ENCODE measurements at places on chromosomes 2 and 18.

DNA sequence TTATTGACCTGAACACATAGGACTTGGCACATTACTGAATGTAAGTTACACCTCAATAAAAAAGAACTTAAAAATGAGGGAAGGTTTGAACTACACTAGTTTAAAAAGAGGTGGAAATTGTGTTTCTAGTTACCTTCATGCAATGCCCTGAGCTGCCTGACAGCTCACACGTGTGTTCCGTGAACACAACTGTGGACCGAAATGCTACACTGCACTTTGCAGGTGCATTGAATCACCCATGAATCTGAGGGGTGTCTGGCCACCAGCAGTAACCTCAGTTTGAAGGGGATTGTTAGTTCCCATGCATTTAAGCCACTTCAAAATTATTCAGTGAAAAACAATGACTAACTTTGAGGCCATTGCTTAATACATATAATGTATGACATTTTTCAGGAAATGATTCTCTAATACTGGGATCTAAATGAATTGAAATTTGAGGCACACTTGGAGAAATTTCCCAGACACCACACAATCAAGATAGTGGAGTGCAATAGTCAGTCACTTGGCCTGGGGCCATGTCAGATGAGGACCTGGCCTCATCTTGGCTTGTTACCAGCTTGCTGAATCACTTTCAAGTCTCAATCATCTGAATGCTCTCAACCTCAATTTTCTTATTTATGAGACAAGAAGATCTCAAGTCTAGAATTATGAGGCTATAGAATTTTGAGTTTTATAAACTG, 59.3 kb downstream of the MYL12B start:
- no peak for DNase-seq

DNA sequence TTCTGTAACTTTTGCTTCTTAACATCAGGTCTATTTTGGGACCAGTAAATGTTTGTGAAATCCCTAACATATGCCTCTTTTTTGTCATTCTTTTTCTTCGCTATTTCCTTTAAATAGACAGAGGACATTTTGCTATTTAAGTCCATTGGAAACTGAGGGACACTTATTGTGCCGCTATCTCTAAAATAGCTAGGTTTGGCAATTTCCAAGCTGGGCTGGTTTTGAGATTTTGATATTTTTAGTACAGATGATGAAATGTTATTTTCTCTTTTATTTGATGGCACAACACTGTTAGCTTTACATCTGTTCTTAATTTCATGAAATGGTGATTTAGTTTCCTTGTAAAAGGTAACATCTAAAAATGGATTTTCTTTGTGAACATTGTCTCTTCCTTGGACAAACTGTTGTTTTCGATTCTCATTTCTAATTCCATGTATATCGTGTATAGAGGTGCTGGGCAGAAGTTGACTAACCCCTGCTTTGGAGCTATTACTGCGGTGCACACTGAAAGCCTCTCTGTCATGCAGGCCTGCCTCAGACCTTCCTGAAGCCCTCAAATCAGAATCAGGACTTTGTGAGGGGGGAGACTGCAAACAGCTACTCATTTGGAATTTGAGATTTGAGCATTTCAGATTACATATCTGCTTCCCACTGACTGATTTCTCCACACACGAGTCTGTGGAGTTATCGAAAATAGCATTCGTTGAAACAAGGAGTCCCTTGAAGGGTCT, 594 bp downstream of the RAD51AP2 start:
- DNase-seq = no peak

DNA sequence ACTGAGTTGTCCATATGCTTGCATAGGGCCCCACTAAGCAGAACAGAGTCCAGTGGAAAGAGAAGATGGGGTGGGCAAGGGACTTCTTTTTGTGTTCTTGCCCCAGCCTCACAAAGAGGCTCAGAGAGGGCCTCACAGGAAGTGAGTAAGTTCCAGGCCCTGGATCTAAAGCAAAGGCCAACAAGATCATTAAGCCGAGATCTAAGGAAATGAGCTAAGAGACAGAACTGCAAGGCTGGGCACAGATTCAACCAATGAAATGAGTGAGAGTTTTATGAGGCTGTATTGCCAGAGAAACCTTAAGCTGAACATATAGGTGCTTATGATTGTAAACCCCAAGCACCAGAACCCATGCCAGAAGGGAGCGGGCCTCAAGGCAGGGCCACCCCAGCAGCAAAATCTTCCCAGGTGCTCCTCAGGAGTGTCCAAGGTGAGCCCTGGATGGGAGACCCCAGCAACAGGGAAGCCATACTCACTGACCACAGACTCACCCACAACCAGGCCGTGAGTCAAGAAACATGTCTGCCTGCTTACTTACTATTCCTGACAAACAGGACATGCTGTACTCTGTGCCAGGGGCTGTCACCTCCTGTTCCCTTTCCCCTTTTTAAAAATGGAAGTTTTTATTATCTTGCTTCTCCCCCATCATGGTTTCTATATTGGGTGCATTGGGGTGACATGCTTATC, 40.2 kb downstream of the SLC14A1 start:
- DNase-seq = no peak

DNA sequence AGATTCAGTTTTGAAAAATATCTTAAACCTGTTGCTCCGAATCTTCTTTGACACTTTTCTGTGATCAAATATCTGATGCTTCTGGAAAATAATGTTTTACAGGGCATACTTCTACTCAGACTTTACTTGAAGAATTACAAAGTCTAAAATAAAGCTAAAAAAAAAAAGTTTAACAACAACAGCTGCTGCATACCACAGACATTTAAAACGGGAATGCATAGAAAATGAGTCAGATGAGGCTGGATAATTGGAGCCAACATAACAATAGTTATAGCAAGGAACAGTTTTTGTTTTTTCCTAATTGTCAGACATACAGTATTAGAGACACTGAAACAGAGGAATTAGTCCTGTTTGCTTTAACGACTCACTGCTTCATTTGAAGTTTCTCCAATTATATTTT, 1090.2 kb downstream of the SUCLG1 start:
- no peak for DNase-seq

DNA sequence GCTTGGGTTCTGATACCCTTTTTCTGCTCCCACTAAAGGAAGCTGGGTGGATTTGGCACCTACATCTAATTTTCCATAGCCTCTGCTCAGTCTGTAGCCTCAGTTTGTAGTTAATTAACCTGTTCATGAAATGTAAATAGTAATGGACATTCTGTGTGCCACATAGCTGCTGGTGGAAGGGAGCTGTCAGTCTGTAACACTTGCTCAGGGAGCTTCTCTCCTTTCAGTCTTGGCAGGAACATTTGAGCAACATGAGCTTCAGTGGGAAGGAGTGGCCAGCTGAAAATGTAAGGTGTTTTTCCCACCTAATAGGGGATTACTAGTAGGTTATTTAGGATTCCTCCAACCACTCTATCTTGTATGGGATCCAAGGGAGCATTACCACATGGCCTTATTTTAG, 203.4 kb downstream of the ASXL3 start:
- DNase-seq = no peak

GRCh38 chr2:241656190-241656741, 18.8 kb downstream of the ATG4B start:
- no peak for DNase-seq

DNA sequence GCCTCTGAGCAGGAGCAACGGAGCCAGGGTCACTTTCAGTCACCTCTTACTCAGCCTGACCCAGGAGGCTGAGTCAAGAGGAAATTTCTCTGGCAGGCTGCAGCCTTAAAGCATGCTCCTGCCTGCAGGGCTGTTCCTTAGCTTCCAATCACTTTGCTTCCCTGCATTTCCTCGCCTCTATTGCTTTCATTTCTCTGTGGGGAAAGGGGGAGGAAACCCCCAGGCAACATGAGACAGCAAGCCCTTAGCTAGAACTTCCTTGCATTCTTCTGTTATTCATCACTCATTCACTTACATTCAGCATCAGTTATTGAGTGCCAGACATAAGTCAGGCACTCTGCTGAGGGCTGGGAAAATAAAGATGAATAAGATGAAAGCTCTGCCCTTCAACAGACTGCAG, 13.0 kb downstream of the XDH start:
- no peak for DNase-seq

GRCh38 chr2:152322222-152322621, 12.8 kb upstream of the FMNL2 start:
- no peak for DNase-seq

GRCh38 chr2:206716623-206717022, 1.6 kb downstream of the DYTN start:
- DNase-seq = no peak

DNA sequence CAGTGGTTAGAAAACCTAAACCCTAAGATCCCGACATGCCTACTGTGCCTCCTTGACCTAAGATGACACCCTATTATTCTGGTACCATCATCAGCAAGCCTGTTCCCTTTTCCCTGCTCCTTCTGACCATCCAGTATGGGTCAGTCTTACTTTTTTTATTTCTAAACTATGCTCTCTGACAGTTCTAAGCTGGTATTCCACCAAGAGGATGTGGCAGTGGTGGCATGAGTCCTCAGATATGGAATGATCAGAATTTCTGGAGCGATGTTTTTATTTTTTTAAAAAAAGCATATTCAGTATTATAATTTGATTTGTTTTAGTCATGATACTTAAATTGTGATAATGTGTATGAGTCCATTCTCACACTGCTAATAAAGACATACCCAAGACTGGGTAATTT, 145.9 kb upstream of the LHCGR start:
- DNase-seq = no peak

DNA sequence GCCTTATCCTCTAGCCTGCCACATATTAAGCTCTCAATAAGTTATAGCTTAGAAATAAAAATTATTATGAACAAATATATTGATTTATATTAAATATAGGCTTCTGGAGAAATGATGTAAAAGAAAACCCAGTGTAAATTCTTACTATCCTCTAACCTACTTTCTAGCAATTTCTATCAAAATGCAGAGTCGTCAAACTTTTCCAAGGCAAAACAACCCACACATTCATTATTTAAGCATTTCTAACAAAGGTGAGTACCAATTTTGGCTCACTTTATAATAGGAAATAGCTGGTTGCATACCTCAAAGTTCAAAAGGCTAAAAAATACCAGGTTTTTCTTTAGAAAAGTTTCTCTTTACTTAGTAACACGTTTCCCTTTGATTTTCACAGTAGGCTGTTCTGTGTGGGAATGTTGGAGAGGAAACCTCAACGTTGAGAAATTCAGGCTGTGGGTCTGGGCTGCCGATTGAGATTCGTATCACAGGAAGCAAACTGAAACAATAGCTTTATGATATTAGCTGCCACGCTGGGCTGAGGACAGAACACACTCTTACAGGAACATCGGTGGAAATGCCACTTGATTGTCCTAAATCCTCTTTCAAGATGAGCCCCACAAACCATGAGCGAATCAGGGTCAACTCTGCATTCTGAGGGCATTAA, 53.0 kb downstream of the EPAS1 start:
- DNase-seq = no peak

DNA sequence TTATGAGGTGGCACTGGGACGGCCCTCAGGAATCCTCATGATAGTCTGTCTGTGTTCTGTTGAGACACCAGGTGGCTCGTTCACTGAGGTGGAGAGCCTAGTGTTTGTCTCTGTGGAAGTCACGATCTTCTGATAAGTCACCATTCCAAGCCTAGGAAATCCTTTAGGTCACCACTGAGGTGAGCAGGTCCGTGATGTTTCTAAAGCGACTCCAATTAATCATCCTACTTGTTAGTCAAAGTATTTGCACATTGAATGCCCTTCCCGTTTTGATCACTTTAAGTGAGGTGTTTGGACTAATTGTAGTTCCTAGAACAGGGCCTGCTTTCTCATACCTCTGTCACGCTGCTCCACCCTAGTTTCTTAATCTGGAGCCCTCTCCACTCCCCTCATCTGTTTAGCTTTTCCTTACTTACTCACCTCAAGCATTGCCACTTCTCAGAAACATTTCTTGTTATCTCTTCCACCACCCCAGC, 28.0 kb upstream of the DSG3 start:
- DNase-seq = no peak

DNA sequence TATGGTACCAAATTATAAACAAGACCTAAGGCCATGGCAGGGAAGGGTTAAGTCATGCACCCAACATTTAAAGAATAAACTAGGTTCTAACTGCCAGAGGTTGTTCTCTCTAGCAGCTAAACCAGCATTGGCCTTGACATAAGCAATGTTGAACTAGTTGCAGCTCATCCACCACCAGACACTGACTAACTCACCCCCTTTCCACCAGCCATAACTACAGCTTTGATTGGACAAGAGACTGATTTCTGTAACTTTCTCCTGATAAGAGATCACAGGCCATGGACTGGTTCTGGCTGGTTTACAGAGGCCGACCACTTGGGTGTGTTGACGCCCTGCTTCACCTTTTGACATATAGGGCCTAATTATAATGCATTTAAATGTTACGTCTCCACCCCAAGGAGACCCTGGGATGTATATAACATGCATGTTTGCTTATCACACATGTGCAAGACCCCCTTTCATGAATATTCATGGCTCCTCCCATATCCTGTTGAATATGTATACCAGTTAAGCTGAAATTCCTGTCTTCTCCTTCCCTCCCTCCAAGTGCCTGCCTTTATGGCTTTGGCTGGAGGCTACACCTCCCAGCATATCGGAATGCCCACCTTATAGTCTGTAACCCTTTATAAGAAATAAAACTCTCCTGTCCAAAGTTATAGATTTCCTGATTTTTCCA, 75.9 kb downstream of the MRPS9 start:
- no peak for DNase-seq

GRCh38 chr18:77044866-77045664, 87.5 kb downstream of the MBP start:
- no peak for DNase-seq

DNA sequence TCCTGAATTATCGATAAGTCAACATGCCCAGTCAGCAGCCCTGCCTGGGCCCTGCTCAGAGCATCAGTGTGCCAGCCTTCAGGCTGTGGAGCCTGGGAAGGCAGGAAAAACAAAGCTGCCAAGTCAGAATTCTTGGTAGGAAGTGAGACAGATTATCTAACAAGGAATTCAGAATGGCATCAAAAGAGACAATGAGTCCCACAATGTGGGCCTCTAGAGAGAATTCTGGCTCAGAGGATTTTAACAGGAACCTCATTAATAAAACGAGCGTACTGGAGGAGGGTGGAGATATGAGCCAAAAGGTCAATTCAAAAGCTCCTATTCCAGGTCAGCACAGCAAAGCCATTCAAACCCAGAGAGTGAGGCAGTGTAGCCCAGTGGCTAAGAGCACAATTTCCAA, 327.6 kb upstream of the MMADHC start:
- DNase-seq = no peak

DNA sequence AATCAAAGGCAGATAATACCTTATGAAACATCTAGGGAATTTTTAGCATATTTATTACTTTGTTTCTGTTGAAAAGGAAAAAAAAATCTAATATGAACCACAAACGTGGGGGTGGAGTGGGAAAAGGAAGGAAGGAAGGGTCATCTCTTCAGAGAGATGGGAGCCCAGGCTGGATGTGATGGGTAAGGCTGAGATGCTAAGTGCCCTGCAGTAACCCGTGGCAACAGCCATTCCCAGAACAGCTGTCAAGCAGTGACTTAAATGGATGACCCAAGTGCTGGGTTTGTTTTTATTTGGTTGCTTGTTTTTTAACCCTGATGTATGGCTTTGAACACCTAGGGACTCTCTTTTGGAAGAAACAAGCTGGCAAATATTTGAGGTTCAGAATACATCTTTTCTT, 50.7 kb upstream of the KLF7 start:
- DNase-seq = no peak

All from hypothalamus (tissue), 51 donors.